ENCODE measurements at places on chromosomes 6 and 20.

- DNase-seq, result no peak
Observed at GRCh38 chr6:149271348-149272340, 45.9 kb upstream of the TAB2 start.

GRCh38 chr6:55694148-55694547, 115.2 kb upstream of the HMGCLL1 start:
- DNase-seq, result no peak

GRCh38 chr20:22052025-22052650, 346.7 kb downstream of the PAX1 start:
- no peak for DNase-seq

DNA sequence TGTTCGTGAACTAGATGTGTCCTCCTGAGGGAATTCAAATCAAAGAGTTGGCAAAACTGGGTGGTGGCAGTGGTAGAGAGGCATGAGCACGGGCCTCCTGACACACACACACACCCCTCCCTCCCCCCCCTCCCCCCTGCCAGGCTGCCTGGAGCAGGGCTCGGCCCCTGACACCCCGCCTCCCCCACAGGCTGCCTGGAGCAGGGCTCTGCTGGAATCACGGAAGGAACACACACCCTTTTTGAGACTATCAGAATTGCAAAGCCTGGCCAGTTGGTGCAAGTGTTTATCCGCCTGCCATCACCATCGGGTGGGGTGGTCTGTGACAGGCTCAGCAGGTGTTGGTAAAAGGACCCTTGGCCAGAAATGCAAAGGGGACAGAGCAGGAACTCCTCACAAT, 59.0 kb downstream of the FAM120B start:
- DNase-seq, result no peak

DNA sequence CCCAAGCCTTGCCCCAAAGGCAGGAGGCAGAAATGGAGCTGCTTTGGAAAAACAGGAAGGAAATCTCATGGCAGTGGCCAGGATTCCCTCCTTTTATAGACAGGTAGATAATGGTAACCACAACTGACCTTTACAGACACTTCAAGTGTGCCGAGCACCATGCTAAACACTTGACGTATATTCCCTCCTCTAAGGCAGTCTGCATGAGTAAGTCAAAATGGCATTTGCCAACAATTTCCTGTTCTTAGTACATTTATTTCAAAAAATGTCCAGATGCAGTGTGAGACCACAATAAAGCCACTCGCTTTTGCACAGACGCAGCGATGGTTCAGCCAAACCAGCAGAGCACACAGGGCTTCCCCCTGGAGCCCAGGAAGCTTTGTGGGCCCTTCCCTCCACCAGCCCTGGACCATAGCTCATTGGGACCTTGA, 16.5 kb upstream of the GPR6 start:
- DNase-seq, result no peak

- DNase-seq, result no peak
Observed at GRCh38 chr6:122140031-122140430, 259.4 kb upstream of the HSF2 start.

DNA sequence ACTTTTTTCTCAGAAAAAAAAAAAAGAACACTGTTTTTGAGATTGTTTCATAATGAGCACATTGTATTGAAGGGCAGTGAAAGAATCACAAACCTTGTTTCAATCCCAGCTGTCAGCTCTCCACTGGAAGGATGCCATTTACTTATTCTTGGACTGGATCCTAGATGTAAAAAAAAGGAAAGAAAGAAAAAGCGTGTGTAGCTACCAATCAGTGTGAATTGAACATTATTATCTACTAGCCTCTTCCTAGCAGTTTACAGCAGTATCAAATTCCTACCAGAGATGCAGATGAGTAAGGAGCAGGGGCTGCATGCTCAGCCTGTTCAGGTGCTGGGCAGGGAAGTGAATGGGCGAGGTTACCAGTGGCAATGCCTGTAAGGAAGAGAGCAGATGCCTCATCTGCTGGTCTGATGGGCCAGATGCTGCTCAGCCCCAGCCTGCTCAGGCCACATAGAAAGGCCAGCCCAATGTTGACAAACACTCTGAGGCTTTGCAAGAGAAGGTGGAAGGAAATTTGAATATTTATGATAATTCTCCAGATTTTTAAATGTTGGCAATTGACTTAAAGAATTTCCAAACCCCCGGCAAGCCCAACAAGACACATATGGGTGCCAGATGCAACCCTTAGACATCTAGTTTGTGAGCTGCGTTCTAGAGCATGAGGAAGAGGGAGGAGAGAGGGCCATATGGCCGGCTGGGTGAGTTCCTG, 189.5 kb downstream of the IBTK start:
- peak; percentile 7 for DNase-seq

GRCh38 chr6:71138376-71138775, 150.2 kb upstream of the OGFRL1 start:
- DNase-seq, result no peak

DNA sequence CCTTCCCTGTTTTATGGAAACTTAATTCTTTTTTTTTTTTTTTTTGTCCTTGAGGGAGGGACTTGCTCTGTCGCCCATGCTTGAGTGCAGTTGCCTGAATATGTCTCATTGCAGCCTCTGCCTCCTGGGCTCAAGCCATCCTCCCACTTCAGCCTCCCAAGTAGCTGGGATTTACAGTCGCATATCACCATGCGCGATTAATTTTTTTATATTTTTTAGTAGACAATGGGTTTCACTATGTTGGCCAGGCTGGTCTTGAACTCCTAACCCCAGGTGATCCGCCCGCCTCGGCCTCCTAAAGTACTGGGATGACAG, 654 bp downstream of the TMEM14C start:
- DNase-seq, result no peak

DNA sequence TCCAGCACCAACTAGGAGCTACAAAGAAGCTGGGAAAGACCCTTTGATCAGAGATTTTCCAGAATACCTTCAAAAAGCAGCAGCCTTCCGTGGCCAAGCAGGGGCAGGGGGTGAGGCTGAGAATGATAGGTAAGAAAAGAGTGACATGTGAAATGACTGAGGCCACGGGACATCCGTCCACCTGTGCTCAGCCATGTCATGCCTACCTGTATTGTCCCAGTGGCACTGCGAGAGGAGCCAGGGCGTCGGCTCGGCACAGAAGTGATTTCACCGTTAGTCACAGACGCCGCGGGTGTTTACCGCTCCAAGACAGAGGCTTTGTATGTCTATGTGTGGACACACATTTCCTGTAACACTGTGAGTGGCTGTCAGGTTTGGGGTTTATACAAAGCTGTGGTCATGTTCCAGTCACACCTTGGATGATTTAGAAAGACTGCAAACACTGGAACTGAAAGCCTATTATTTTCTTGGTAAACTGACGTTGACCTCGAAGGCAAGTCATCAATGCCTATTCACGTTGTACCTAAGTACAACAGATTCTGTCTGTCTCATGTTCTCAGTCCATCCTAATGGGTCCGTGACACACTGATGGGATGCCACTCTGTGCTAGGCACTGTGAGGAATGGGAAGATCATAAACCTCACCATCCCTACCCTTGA, 32.1 kb upstream of the JAG1 start:
- no peak for DNase-seq

- DNase-seq, result no peak
Observed at GRCh38 chr6:53399027-53399344, 50.2 kb upstream of the ELOVL5 start.

DNA sequence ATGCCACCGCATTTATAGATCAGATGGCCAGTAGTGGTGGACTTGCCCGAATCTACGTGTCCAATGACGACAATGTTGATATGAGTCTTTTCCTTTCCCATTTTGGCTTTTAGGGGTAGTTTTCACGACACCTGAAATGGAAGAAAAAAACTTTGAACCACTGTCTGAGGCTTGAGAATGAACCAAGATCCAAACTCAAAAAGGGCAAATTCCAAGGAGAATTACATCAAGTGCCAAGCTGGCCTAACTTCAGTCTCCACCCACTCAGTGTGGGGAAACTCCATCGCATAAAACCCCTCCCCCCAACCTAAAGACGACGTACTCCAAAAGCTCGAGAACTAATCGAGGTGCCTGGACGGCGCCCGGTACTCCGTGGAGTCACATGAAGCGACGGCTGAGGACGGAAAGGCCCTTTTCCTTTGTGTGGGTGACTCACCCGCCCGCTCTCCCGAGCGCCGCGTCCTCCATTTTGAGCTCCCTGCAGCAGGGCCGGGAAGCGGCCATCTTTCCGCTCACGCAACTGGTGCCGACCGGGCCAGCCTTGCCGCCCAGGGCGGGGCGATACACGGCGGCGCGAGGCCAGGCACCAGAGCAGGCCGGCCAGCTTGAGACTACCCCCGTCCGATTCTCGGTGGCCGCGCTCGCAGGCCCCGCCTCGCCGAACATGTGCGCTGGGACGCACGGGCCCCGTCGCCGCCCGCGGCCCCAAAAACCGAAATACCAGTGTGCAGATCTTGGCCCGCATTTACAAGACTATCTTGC, 725 bp downstream of the EEF1A1 start:
- no peak for DNase-seq

- peak; percentile 52 for DNase-seq
Observed at GRCh38 chr6:112287577-112288225, 33.3 kb upstream of the LAMA4 start.

DNA sequence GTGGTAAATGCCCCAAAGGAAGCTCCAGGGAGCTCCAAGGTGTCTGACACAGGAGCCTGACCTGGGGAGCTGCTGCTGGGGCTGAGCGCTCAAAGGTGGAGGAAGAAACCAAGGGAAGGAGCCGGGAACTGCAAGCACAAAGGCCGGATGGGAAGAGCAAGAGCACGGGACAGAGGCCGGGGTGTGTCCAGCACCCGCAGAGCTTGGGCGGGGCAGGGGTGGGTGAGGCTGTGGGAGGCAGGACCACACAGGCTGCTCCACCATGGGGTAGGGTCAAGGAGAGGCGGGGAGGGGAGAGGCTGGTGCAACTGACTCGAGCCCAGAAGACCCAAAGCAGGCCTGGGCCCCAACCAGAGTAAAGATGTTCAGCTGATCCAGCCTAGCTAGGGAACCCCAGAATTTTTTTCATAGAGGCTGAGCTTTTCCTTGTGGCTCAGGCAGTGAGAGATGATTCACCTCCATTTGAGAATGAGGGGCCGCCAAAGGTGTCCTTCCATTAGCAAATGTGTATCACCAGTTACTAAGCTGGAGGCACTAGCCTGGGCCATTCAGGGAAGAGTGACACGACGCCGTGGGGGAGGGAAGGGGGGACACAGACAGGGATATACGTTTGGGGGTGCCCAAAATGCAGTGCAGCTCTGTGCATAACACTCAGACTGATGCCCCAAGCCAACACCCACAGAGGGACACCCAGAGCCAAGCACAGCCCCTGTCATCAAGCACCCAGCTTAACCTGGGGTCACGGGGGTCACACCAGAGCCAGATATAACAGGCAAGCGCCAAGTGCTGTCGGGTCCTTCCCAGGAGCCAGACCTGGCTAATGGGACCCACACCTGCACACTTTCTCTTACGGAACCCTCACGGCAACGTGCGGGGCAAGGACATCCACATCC, 21.3 kb upstream of the TLDC2 start:
- DNase-seq, result no peak

DNA sequence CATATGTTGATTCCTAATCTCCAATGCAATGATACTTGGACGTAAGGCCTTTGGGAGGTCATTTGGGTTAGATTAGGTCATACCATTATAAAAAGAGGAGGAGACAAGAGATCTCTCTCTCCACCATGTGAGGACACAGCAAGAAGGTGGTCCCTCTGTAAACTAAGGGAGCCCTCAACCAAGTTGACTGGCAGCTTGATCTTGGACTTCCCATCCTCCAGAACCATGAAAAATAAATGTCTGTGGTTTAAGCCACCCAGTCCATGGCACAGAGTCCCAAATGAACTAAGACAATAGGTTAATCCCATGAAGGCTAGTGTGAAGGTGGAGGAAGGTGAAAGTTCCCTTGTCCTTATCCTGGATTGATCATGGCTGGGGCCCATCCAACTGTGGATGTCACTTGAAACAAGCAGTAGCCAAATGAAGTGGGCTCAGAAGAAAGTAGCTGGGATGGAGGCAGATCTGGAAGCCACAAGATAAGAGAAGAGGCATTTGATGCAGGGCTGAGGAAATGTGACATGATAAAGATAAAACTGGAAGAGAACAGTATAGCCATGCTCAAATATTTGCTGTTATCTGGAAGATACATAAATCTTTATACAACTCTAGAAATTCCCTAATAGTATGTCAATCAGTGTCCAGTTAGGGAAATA, 99.9 kb downstream of the BANF2 start:
- DNase-seq, result no peak

DNA sequence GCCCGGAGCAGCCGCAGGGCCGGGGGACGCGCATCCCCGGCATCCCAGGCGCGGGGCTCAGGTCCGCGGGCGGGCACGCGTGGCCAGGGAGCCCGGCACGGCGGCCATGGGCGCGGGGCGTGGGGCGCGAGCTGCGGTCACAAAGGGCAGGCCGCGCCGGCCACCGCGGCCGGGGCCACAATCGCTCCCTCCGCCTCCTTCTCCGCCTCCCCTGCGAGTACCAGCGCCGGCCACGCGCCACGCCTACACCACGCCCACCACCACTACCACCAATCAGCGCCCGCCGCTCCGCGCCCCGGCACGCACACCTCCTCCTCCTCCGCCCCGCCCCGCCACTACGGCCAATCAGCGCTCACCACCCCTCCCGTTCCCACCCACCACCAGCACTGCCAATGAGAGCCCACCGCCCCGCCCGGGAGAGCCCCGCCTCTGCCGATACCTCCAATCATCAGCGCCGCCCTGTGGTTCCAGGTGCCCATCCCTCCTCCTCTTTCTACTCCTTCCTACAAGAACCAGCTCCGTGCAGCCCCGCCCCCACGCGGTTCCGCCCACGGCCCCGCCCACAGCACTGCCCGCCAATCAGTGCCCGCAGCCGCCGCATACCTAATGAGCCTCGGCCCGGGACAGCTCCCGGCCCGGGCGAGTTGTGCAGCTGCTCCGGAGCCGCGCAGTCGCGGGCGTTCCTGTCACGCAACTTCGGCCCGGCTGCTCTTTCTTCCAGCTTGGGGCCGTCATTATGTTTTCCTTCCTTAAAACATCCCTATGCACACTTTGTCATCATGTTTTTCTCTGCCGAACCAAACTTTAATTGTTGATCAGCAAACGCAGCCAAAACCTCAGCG, at the start of gene RPS6KA2:
Gene RPS6KA2, minus strand, starts transcription at position 219 of the 842 bp plus-strand sequence. CDS start 232 bp downstream, outside the sequence.
- DNase-seq, result peak; percentile 97

- no peak for DNase-seq
Observed at GRCh38 chr20:44084439-44084838, 102.5 kb downstream of the JPH2 start.

DNA sequence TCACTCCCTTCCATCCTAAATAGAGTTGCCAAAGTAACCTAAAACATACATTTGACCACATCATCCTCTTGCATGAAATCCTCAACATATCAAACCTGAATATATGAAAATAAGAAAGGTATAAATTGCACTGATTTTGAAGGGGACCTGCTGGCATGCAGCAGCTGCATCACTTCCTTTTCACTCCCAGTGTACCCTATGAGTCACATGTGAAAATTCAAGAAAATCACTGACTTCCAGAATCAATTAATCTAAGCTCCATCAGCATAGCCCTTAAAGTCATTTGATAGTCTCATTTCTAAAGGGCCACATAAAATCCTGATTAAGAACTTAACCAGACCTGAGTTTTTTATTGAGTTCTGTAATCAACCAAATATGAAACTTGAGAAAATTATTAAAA, 24.3 kb downstream of the SNX14 start:
- DNase-seq, result no peak

- peak; percentile 83 for DNase-seq
Observed at GRCh38 chr20:11891776-11892545, 25.7 kb upstream of the BTBD3 start.

Data from SHP77 (cell line).